Glomerular endothelial cell (primary cell): ENCODE measurements at places on chromosomes 2 and 18. TPM values are rescaled to one million over a fixed set of nuclear protein-coding genes. Genes with fewer than 3 reads are reported as not detected.

Gene CAPN14
- total RNA-seq = 0.15 and 0.35 TPM in 2 replicates

Gene NTSR2
- not detected in 2 replicates for total RNA-seq

Gene RNF25
- total RNA-seq = 24.0 and 25.9 TPM in 2 replicates

Gene IL37
- total RNA-seq = not detected in 2 replicates

Gene PGAP1
- total RNA-seq = 4.2 and 7.6 TPM in 2 replicates

Gene TUBB8B
- total RNA-seq = not detected in 2 replicates

Gene SNED1
- total RNA-seq = 27.7 and 41.3 TPM in 2 replicates

Gene PMAIP1
- 45.2 and 55.7 TPM in 2 replicates for total RNA-seq

Gene POTEI
- 0.06 TPM in 1 of 2 replicates, not detected in the other for total RNA-seq

Gene LRRC30
- total RNA-seq = not detected in 2 replicates

Gene CD8B
- not detected in 2 replicates for total RNA-seq

Gene SPEG
- 1.6 and 1.7 TPM in 2 replicates for total RNA-seq

Gene DDX1
- 65.9 and 74.2 TPM in 2 replicates for total RNA-seq

Gene UPP2
- not detected in 2 replicates for total RNA-seq

Gene SCYGR4
- not detected in 2 replicates for total RNA-seq

Gene GPBAR1
- 0.35 and 0.39 TPM in 2 replicates for total RNA-seq

Gene CCDC85A
- 8.0 and 9.1 TPM in 2 replicates for total RNA-seq

Gene BUB1
- 7.0 and 11.5 TPM in 2 replicates for total RNA-seq

Gene SLC40A1
- total RNA-seq = 3.0 and 4.8 TPM in 2 replicates

Gene KIAA2012
- total RNA-seq = not detected in 2 replicates

Gene DOK6
- 1.1 and 1.2 TPM in 2 replicates for total RNA-seq

Gene BOLL
- total RNA-seq = not detected in 2 replicates

Gene PLGLB1
- 1.3 and 3.8 TPM in 2 replicates for total RNA-seq
